ENCODE measurements at places on chromosomes 1 and 21.
A peak's percentile ranks its signal among the peaks of the same experiment; 100 is the strongest.

DNA sequence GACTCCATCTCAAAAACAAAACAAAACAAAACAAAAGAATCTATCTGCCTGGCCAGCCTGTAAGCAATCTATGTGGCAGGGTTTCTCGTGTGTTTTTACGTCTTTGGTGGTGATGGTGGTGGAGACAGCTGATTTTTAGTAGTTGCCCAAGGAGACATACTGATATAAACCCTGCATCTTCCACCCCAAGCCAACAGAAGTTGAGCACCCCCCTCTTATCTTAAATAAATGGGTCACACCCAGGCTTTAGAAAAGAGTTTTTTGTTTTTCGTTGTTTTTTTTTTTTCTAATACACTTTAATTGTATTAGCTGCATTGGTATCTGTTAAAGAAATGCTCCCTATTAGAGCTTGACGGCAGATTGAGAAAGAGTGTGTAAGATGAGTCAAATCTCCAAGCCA, 134.7 kb downstream of the GLUL start:
- no peak for DNase-seq

GRCh38 chr1:209421978-209422680, 161.4 kb upstream of the CAMK1G start:
- no peak for DNase-seq

DNA sequence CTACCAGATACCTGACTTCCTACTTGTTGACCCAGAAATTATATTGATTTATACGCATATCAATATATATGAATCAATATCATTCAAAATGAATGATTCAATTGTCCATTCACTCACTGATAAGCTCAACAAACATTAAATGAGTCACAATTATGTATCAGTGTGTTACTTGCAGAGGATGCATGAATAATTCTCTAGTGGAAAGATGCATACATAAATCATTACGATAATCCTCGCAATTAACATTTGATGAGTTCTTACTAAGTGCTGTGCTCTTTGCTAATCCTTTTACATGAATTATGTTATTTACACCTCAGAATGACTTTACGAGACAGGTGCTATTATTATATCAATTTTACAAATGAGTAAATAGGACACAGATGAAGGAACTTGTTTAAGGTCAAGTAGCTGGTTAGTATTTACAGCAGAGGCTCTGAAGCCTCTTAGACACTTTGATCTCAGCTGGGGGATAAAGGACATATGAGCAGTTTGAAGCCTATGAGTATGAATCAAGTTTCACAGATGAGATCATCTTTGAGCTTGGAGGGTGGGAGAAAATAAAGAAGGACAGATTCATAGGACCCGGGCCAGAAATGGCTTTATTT, 112.8 kb upstream of the ADAMTS5 start:
- no peak for DNase-seq

GRCh38 chr1:156705321-156705917, at the start of gene CRABP2:
Gene CRABP2 (minus strand): TSS chr1:156705583. CDS start chr1:156705446, 137 bp downstream.
- DNase-seq, result peak; percentile 55

DNA sequence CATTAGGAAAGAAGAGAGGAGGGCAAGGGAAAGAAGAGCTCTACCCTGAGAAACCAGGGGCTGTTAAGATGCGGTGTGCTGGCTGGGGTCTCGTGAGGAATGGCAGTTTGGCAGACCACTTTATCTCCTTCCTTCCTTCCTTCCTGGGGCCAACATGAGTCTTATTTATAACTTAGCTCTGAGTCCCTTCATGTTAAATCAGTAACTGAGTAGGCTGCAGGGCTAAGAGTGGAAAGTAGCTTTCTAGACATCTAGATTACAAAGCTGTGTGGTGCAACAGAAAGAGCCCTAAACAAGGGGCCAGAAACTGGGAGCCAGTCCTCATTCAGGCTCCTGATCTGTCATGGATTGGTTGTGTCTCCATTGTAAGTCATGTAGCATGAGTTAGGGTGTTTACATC, 135.4 kb upstream of the DUSP10 start:
- DNase-seq, result no peak

DNA sequence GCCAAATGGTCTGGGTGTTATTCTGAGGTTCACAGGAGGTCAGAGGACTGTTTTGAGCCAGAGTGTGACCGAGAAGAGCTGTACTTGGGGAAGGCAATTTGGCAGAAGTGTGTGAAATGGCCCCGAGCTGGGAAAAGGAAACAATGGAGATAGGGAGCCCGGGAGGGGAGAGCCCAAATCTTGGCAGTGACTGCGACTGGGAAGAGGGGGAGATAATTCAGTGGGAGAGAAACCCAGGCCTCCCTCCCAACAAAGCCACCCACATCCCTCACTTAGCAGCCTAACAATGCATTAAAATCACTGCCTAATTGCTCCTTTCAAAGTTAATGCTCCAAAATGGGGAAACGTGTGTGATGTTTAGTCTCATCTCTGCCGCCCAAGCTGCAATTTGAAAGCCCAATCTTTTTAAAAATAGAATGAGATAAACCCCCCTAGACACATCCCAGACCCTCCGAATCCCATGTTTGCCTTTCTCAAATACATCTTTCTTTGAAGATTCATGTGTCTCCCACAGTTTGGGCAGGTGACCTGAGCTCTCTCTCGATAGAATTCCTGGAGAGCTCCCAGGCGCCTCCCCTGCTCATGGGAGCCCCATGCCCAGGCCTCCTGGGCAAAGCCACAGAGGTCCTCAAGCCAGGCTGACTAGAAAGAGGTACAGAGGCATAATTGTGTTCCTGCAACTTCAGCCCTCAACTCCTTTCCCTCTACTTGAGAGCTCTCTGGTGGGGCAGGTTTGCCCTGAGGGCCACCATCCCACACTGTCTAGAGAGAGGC, 17.3 kb downstream of the LRRC52 start:
- DNase-seq, result no peak

DNA sequence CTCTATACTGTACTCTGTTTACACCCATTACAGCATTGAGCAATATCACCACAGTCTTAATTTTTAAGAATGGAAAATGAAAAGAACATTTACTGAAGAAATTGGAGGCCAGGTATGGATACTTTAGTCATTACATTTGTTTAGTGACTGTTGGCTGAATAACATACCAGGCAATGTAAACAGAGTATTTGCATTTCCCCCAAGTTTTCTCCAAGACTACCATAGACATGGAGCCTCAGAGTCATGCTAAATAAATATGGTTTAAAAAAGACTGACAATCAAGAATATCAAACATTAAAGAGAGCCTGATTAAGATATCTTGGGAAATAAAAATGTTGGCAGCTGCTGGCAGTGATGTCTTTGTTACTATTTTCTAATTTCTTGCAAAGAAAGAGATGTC, 136.9 kb upstream of the ADAMTS5 start:
- DNase-seq, result no peak

- peak; percentile 72 for DNase-seq
Measured at GRCh38 chr1:205255941-205256780, 28.4 kb downstream of the TMCC2 start.

GRCh38 chr1:83815330-83815729, 183.6 kb downstream of the TTLL7 start:
- no peak for DNase-seq

GRCh38 chr1:248343451-248343850, 5.1 kb upstream of the OR14C36 start:
- DNase-seq, result no peak

DNA sequence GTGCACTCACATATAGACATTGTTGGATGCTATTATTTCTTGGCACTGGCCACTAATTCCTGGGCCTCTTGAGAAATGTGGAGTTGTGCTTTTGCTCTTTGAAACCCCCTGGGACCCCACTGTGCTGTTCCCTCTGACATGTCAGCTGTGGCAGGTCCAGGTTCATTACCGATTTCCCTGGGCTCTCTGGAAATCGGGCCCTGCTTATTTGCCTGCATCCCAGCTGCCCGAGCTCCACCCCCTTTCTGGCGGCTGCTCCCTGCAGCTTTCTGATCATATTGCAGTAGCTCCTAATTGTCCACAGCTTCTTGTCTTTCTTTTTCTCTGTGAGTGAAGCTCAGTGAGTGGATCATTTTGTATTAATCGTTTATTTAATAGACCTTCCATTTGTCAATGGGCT, 183.7 kb upstream of the FAM78B start:
- no peak for DNase-seq

DNA sequence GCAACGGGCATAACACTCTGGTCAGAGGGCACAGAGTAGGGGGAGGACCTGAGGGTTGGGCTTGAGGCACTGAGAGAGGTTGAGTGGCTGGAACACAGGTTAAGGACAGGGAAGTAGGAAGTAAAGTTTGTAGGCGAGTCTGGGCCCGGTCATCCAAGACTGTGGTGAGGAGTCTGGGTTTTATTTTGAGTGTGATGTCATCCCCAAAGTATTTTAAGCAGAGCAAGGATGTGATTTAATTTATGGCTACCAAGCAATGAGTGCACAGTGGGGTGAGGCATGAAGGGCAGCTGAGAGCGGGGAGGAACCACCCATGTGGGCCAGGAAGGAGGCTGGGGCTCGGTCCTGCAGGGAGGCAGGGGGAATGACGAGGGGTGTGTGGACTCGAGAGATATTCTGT, 11.2 kb upstream of the VWA5B1 start:
- DNase-seq, result no peak

DNA sequence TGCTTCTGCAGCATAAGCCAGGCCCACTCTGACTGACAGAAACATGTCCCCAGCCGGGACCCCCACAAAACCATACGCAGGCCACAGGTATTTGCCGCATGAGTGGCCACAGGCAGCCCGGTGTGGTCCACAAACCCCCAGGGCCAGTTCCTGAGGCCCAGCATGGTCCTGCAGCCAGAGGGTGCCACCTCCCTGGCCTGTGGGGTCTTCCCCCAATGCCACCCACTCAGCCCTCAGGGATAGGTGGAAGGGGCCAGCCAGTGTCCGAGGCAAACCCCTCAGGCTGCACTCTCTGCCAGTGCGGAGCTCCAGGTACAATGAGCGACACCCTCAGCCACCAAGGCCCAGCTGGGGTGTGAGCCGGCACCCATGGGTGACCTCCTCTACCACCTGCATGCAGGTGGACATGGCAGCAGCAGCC, 43.5 kb downstream of the UBE2G2 start:
- no peak for DNase-seq

DNA sequence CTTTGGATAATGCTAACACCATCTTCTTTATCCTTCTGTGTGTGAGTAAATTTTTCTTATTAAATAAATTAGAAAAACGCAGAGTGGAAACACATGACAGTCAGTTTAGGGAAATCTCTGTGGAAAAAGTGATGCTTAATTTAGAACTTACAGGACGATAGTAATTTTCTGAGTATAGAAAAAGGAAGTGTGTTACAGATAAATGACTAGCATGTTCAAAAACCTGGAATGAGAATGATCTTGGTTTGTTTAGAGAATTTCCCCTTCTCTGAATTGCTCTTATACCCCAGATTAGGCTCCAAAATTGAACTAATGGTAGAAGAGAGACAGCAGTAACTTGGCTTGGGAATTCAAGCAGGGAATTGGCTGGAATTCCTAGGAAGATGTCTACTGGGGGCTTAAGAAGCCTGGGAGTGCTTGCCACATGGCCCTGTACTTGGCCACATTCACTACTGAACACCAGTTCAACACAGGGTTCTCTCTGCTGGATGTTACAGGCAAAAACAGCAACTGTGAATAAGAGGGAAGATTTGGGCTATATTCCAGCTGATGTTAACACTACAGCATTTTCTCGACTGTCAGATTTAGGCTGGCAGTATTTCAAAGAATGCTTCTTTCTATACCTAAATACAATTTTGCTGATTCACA, 1004.2 kb downstream of the TTLL7 start:
- no peak for DNase-seq

GRCh38 chr1:41739061-41739955, 179.4 kb downstream of the HIVEP3 start:
- DNase-seq, result no peak

DNA sequence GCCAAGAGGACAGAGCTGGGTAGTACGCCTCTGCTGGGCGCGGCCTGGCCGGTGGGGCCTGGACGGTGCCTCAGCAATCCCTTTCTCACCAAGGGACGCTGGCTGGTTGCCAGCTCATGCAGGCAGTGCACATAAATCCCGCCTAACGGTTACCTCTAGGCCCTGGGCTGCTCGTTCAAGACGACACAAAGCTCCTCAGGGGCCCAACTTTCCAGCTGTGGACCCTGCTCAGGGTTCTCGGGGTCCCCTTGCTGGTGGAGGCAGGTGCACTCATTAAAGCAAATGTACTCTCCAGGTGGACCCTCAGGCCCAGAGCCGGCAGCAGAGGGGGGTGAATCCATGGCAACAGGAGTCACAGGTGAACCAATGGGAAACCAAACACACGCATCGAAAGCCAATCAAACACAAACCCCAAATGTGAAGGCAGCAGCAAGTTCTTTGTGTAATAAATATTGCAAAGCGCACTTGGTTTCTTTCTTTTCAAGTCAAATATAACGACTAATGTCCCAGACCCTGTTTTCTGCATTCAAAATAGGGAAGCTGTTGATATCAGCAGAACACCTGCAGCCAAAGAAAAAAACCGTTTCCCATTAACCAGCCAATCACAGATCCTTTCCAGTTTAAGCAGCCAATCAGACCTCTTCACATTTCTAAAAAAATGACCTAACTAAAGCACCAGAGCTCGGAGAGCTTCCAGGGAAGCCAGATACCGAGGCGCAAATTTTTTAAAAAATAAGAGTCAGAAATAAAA, 26.1 kb upstream of the CLSTN1 start:
- DNase-seq, result no peak

- no peak for DNase-seq
Measured at GRCh38 chr1:99250728-99251127, 13.6 kb upstream of the PLPPR4 start.

DNA sequence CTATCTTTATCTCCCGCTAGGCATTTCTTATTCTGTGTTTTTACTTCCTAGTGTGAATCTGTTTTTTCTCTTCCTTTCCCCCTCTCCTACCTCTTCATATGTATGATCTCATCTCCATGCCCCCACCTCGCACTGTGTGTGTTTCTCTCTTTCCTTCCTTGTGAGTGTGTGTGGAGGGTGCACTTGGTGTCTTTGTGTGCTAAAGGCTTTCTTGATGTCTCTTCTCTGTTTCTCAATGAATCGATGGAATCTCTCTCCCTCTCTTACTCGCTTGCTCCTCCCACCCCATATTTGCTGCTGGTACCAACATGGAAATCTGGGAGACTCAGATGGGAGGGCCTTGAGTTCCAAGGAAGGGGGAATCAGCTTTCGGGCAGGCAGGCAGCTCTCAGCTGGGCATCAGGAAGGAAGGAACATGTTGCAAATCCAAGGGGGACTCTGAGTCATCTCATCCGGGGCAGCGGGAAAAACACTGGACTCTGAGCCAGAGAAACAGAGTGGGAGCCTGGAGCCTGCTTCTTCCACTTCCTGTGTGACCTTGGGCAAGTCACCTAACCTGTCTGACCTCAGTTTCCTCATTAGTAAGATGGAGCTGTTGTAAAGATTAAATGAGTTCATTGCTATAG, 147.5 kb downstream of the PTPRU start:
- DNase-seq, result no peak

- DNase-seq, result no peak
Measured at GRCh38 chr1:184910691-184911091, 63.6 kb downstream of the NIBAN1 start.

GRCh38 chr1:92211166-92211565, 6.5 kb upstream of the C1orf146 start:
- DNase-seq, result no peak

DNA sequence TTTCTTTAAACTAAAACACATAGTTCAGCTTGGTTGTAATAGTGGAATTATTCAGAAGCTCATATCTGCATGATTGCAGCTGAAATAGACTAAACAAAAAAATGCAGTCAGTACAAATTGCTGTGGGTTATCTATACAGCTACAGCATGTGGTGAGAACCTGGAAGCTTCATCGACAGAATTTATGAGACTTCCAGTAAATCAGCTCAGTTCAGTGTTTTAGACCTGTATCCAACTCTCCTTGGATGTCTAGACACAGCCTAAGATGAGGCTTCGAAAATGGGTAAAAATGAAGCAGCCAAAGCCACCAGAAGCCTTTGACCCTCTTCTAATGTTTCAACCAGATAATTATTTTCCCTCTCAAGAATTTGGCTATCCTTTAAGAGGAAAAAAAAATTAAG, 127.1 kb upstream of the C1orf105 start:
- no peak for DNase-seq

All from DMS153 (cell line).